Endothelial cell (in vitro differentiated cells): ENCODE measurements at places on chromosomes 4 and X.
A peak's percentile ranks its signal among the peaks of the same experiment; 100 is the strongest.

GRCh38 chrX:9887659-9888297 lies 79.4 kb upstream of the CLDN34 start:
- DNase-seq = no peak

GRCh38 chr4:80138551-80139538 lies 58.5 kb upstream of the PRDM8 start:
- DNase-seq = no peak

GRCh38 chr4:40749717-40750460 lies at the start of gene NSUN7:
Gene NSUN7, plus strand, starts transcription at chr4:40749955. Its CDS starts 739 bp downstream, at chr4:40750694.
- peak; percentile 86 for DNase-seq

DNA sequence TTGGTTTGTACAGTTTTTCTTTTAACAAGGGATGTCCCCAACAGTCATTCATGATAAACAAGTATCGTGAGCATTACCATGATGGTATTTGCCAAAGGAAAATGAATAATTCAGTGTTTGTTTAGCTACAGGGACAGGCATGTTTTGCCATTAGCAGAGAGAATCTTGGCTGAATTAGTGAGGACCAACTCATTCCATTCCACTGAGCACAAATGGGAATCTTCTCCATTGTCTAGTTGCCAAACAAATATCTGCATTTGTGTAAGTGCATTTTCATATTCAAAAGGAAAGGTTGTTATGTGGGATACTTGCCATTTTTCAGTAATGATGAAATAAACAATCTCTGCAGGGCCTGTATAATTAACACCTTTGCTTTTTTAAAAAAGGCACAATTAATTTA lies 1762.6 kb downstream of the RPA4 start:
- DNase-seq = no peak

GRCh38 chr4:35975617-35976355 lies 268.5 kb downstream of the ARAP2 start:
- DNase-seq = no peak

DNA sequence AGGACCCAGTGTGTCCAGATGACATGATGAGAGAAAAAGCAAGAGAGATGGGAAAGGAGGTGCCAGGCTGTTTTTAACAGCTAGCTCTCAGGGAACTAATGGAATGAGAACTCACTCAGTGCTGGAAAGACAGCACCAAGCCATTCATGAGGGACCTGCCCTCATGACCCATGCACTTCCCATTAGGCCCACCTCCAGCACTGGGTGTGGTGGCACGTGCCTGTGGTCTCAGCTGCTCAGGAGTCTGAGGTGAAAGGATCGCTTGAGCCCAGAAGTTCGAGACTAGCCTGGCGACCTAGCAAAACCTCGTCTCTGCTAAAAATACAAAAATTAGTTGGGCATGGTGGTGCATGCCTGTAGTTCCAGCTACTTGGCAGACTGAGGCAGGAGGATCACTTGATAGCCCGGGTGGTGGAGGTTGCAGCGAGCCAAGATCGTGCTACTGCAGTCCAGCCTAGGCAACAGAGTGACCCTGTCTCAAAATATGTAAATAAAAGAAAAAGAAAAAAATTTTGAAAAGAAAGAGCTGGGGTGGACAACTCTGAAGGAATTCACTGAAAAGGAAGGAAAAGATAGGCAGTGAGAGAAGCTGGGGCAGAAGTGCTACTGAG lies 50.9 kb downstream of the FAM193A start:
- DNase-seq = no peak

GRCh38 chr4:48340276-48340964 lies 909 bp upstream of the SLAIN2 start:
- DNase-seq = peak; percentile 6

- no peak for DNase-seq
Measured at GRCh38 chr4:110830461-110830860, 207.6 kb upstream of the PITX2 start.
